Activated naive CD8-positive, alpha-beta T cell treated with anti-CD3 and anti-CD28 coated beads for 36 hours (primary cell): ENCODE measurements at places on chromosomes 7 and 10.
A peak's percentile ranks its signal among the peaks of the same experiment; 100 is the strongest.

DNA sequence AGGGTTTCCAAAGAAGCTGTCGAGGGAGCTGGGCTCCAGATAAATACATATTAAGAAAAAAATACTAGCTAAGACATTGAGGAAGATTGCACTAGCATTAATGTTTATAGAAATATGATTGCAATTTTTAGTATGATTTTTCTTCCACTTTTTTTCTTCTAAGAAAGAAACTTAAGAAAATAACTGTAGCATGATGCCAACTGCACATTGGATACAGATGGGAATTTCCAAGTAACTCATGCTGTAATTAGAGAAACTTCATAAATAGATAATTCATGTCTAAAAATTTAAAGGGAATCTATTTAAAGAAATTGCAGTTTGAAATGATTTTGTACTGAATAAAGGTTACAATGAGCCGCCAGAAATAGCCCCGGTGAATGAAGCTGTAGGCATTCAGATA is 119.4 kb downstream of the POLR1F start:
- no peak for DNase-seq

- no peak for DNase-seq
Measured at GRCh38 chr10:49752584-49752983, 9.5 kb downstream of the OGDHL start.

DNA sequence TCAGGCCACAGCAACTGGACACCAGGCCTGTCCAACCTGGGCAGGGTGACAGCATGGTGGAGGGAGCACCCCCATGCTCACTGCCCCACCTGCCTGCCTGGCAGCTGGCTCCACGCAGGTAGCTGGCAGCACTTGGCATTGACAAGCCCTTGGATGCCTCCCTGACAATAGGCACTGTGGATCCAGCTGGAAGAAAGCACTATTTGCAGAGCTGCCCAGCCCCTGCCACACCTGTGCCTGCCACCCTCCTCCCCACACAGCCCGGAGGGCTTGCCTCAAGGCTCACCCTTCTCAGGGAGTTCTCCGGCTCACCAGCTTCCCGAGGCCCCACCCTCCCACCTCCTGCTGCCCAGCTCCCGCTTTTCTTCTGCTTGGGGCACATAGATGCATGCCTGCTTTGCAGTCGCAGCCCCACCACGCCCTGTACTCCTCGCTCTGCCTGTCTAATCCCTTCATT is 160.1 kb downstream of the NEURL1 start:
- no peak for DNase-seq

GRCh38 chr7:26328498-26329390 is 37.1 kb downstream of the SNX10 start:
- no peak for DNase-seq

GRCh38 chr10:133104963-133105640 is 17.4 kb downstream of the ADGRA1 start:
- DNase-seq = no peak

DNA sequence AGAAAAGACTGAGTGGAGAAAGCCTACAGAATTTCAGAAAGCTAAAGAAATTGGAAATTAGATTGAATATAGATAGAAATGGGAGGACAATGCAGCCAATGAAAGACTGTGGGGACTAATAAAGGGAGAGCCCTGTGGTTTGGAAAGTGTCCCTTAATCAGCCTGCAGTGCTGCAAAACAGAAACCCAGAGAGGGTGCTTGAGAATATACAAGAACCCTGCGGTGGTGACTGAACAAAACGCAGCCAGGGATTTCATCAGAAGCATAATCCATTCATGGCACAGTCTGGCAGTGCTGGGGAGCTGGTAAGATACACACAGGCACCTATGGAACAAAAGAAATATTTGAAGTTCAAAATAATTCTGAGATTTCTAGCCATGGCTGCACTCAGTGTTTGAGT is 19.1 kb downstream of the CEP41 start:
- DNase-seq = peak; percentile 46

DNA sequence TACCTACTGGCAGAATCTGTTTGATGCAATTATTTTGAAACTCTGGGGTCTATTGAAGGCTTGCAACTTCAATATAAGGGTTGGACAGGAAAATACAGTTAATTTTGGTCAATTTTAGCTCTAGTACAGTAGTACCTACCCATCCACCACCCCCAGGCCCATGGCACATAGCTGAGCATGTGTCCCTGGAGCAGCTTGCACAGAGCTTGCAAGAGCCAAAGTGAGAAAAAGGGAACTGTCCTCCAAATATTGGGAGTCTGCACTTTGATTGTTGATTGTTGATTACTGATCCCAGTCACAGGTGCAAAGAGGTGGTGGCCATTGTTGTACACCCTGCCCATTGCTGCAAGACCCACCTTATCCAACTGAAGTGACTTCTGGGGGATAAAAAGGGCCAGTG is 52.8 kb downstream of the DDC start:
- DNase-seq = no peak

- DNase-seq = no peak
Measured at GRCh38 chr7:8146788-8147413, 115.1 kb downstream of the ICA1 start.

DNA sequence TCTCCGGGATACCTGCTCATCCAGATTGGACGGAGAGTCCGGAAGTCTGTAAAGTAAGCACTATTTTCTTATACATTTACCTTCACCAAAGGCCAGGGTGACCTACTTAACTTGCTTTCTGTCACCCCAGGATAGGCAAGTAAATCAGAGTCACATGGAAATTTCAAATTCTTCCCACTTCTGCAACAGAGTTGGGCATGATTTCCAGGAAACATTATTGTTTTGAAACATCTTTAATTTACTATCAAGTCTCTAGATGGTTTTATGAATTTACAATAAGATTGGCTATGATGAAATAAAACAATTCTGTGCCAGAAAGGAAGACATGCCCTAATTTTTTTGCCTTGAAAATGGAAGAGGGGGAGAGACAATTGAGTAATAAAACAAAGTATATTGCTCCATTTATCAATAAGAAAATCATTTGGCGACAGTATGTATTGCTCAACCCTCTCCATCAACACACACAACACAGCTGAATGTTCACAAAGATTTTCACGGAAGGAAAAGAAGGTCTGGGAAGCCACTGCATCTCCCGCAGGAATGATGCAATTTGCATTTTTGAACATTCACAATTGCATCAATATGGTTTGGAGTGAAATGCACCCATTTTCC is 702.8 kb downstream of the PARD3 start:
- DNase-seq = no peak
